ENCODE measurements at places on chromosomes 4 and X.

DNA sequence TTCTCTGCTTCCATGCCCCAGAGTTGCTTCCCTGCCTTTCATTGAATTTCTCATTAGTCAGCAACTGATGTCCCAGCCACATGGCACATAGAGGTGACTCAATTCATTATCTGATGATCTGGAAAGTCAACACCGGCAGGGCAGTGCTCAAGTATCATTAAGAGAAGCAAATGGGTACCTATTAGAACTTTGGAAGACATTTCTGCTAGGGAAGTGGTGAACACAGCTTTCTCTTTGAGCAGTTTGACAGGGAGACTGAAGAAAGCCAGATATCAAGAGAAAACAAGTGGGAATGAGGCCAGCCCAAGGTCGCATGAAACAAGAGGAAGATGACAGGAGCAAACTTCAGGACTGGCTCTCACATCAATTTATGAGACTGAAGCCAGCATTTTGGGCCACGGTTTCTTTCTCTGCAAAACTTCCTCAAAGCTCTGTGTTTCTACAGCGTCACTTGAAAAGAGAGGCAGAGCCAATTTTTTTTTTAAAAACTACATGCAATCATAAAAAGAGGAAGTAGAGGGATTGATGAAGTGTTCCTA, 108.3 kb upstream of the RPS6KA3 start:
- no peak for DNase-seq

DNA sequence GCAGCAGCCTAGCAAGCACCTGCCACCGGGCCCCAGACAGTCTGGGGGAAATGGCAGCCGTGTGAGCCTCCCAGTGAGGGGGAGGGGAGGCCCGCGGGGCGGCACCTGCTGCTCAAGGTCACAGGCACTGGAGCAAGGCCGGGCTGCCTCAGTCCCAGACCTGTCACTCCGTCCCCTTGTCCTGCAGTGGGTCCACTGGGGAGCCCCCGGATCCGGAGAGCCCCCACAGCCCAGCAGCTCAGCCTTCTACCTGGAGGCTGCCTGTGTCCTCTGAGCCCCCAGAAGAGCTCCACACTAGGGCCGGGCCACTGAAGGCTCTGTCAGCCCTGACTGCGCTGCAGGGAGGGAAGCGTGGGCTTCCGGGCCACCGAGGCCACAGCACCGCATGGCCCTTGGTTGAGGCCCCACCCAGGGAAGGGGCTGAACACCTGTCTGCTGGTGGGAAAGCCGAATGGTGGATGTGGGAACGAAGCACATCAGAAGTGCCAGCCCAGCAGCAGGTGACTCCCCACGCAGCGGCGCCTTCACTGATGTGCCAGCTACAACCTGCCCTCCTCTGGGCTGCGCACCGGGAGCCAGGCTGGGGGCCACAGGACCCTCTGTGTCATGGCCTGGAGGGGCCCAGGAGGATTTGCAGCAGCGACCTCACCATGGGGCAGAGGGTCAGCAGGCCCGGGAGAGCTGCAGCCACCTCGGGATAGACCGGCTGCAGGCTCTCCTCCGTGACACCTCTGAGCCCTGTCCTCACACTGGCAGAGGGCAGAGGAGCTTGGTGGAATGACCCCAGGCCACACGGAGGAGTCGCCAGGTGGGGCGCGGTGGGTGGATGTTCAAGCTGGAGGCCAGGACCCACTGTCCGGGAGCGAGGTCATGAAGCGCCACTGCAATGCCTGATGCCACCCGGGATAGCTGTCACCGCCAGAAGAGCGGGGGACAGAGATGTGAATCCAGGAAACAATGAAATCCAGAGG, 35.0 kb upstream of the MXD4 start:
- no peak for DNase-seq

- no peak for DNase-seq
Measured at GRCh38 chr4:86106475-86106874, 253.4 kb downstream of the MAPK10 start.

DNA sequence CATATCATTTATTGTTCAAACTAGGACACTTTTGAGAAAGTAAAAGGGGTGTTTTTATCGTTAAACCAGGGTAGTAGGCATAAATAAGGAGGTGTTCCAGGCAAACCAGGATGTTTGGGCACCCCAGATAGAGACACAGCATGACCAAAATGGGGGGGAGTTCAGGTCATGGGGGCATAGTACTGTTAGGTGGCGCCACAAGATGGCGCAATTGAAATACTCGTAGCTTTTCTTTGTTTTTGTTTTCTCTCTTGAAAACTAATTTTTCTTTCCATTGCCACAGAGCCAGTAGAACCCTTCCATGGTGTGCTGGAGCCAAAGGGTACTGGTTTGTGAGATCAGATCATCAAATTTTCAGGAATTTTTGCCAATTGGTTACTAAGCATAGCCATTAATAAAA, 283.4 kb downstream of the BCOR start:
- DNase-seq, result no peak

GRCh38 chrX:48997455-48997854, 4.6 kb downstream of the GRIPAP1 start:
- no peak for DNase-seq
